ENCODE measurements at places on chromosomes 7 and 10.

DNA sequence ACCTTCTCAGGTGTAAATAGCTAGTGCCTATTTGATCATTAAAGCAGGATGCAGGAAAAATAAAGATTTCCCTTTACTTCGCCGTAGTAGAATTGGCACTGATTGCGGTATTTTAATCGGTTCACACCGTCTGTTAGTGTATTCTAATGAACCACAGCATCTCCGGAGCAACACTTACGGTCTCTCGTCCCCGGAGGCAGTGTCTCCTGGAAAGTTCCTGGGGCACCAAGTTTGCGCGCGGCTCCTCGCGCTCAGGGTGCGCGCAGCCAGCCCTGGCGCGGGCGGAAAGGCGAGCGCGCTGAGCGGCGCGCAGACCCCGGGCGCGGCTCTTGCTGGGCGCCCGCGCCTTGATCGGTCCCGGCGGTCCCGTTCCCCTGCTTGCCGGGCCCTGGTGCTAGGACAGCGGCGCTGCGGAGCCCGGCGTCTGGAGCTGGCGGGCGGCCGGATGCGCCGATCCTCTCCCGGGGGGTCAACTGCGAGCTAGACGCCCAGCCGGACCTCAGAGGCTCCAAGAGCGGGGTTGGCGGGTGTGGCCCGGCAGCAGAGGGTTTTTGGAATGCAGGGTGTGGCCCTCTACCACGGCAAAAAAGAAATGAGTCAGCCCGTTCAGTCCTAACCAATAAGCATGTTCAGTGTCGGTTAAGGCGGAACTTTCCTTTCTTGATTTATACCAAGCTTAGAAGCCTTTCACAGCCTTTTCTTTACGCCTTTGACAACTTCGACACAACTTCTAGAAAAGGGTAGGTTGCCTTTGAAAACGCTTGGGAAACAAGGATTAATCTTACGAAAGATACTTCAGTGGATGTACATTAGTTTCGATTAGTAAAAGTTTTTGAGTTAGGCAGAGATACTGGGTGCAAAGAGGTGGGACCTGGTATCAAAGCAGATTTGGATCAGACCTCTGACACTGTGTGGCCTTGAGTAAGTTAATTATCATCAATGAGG, 166.8 kb upstream of the ASAH2 start:
- DNase-seq, result peak; percentile 16

DNA sequence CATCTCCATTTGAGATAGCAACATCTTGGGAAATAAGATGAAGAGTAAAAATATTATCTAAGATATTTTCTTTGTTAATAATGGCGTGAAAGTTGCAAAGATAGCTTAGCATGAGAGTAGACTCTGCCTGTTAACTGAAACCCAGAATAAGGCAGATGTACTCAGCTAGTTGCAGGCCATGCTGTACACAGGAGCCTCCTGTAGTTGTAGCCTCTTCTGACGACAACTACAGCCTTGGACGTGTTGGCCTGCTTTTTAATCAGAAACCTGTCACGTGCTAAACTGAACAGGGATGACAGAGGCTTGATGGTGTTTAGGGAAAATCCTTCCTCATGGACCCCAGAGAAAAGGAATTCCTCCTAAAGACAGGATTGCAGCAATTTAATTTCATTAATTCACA, 155.1 kb upstream of the TMEM229A start:
- no peak for DNase-seq

- no peak for DNase-seq
Measured at GRCh38 chr7:41297166-41297565, 405.7 kb downstream of the INHBA start.

DNA sequence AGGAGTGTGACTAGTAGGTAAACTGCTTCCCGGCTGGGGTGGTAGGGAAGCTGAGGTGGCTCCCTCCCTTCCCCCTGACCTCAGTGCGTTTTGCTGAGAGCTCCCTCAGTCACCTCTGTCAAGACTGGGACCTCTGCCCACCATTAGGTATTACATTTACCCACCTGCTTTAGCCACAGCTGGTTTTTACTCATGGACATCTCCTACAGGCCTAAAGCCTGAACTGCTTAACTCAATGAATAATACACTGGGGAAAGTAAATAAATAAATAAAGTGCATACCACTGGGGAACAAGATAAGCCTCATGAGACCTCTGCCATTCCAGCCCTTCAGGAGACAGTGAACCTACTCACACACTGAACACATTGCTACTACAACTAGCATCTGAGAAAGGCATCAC, 38.9 kb upstream of the CDK13 start:
- no peak for DNase-seq

GRCh38 chr7:105675934-105676371, 94.7 kb upstream of the EFCAB10 start:
- DNase-seq, result peak; percentile 53

DNA sequence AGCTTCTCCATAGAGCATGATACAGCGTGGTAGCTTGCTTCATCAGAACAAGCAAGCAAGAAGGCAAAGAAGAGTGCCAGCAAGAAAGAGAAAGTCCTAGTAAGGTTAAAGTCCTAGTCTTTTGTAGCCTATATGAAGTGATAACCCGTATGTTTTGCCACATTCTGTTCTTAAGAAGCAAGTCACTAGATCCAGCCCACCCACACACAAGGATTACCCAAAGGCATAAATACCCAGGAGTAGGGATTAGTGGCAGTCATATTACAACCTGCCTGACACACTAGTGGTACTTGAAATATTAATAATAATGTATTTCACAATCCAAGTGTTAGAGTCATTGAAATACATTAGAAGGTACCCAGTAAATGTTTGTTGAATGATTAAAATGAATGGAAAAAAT, 285.5 kb downstream of the HPSE2 start:
- no peak for DNase-seq

GRCh38 chr7:155469-155900, 36.9 kb upstream of the FAM20C start:
- DNase-seq, result no peak

DNA sequence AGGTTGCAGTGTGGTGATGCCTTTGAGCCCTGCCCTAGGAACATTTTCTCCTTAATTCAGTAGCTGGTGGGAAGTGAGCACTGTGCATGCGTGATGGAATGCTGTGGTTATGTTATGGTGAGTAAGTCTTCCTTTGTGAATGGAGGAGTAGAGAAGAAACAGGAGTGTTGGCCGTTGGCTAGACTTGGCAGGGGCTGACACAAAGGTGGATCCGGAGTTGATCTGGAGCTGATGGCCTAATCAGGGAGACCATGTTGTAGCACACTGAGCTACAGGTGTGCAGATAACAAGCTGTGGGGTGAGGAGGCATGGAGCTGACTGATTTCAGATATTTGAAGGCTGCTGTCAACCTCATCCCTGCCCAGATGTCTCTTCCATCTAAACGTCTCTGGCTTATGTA, 122.3 kb downstream of the CNNM2 start:
- DNase-seq, result no peak

DNA sequence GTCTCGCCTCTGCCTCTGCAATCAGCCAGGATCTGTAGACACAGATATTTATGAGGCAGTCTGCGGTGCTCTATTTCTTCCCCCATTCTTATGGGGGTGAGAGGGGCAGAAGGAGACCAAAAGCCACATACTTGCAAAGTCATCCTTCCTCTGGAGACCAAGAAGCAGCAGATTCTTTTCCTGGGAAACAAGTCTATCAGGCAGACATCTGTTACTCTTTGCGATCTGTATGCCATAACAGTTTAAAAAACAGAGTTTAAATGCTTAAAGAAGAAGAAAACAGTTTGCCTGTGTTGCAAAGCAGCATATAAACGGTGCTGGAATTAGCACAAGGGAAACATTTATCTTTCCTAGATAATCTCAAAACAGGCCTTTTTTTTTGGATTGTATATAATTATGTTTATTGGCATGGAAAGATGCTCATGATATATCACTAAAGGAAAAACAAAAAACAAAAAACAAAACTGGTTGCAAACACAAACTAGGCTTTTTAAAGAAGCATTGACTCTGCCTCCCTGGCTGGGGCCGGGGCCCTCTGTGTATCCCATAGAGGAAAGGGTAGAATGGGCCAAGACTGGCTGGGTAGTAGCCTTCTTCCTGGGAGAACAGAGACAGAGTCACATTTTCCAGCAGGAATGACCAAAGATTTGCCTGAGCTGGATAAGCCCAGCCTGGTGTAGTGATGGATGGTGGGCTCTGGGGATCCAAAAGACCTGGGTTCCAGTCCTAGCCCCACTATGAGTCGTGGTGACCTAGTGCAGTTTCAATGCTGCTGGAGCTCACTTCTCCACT, 50.4 kb downstream of the RGS10 start:
- no peak for DNase-seq

DNA sequence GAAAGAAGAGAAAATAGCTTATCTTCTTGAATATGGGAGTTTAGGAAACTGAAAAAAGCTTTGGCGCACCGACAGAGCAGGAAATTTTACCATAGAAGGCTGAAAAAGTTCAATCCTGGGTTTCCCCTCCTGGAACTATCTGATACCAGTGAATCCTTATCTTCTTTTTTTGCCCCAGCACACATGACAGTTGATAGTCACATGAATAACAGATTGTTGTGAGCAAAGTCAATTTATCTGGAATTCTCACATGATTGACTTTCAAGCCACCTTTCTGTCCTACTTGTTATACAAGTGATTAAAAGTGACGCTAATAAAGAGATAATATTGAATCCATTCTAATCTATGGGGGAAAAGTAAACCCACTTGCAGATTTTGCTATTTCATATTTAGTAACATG, 365.8 kb upstream of the NPVF start:
- no peak for DNase-seq

- DNase-seq, result no peak
Measured at GRCh38 chr7:46603780-46604179, 682.7 kb upstream of the IGFBP3 start.

DNA sequence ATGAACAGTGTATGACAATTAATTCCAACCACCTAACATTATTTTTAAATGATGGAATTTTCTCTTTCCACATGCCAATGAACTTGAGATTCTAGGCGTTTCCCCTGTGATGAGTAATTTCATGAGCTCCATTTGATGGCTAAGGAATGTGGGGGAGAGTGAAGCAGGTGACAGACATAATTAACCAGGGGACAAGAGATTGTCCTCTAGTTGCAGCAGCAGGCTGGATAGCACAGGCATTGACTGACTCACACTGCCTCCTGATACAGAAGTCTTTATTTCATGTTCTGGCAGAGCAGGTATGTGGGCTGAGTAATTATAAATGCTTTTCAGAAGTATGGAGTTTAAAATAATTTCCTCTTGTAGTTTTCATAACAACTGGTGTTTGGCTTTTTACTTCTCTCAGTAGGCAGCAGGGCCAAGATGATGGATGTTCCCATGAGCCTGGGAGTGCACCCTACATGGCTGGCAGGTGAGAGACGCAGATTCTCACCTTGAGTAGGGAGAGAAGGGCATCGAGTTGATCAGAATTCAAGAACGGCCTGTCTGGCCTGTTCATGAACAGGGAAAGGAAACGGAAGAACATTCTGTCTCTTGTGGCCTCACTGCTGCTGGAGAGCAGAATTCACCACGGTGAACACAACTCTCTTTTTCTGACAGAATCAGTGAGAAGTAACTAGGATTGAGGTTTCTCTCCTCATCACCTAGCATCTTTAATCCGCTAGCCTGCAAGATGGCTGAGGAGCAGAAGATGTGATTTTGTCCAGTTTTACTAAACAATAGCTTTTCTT, 118.8 kb downstream of the AOAH start:
- no peak for DNase-seq

DNA sequence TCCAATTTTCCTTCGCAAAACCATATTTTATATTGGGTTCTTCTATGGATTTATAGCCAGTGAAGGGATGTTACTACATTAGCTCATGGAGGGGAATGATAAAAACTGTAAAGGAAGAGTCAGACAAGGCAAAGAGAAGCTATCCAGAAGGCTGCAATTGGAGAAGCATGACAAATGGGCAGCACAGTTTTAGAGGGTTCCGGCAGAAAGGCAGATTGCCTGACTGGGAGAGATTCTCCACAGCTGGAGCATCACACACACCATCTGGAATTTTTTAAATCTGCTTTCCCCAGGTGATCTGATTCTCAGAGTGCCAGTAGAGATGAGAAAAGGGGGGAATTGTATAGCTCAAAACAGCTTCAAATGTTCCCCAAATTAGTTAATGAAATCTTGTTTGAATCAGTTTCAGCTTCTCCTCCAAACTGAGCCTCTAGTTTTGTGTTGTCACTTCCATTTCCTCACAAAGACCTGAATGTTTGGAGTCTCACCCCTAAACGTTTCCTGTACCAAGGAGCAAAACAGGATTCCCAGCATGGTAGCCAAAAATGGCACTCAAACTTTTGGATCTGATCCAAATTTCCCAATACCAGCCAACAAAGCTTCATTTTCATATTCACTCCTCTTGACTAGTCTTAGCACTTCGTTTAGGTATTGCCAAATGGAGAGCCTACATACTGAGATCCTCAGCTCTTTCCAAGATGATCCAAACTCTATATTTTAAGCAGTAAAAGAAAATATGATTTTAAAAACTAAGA, 177.5 kb downstream of the HPSE2 start:
- DNase-seq, result no peak

GRCh38 chr7:110854651-110855050, 236.3 kb upstream of the LRRN3 start:
- DNase-seq, result no peak

DNA sequence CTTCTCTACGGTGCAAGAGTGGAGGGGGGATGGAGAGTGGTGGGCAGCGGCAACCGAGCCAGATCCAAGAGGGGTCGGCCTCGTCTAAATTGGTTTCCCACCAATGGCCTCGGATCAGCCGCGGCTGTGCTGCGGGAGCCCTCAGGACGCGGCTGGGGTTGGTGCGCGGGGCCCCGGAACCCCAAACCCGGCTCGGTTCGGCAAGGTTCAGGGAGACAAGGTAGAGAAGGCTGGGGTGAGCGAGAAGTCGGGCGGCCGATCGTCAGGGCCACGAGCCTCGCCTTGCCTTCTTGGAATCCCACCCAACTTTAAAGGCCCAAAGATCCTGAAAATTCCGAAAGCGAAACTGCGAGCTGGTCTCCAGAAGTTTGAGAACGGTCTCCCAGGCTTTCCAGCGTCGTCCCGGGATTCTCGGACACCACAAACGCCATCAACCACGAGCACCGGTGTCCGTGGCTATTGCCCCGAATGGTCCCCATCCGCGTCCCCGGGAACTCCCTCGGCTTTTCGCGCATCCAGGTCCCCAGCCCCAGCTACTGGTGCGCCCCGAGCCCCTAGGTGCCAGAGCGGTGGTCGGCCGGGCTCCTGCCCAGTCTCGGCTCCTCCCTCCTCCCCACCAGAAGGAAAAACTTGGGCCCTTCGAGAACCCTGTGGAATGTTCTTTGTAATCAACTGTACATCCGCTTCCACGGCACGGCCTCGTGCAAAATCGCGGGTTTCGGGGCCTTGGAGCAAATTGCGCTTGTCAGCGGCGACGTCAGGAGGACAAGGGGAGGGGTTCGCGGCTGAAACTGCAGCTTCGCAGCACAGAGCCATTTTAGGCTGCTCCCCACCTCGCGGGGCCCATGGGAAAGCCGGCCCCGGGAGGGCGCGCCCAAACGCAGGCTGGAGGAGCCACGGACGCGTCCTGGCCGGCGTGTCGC, 3.2 kb downstream of the SFMBT2 start:
- DNase-seq, result peak; percentile 53

DNA sequence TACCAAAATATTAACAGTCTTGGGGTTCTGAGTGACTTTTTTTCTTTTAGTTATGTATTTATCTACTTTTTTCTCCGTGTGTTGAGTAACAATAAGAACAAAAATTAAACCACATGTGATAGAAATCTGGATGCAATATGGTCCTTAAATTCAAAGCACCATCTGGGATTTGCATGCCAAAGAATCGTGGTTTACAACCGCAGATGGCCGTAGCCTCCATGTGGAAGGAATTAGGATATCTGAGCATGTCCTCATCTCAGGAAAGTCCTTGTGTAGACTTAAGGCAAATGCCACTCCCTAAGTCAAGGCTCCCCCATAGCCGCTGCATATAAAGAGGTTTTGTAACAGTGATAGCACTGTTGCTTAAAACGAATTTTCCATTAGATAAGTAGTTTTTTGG, 304.0 kb downstream of the ZEB1 start:
- DNase-seq, result no peak
